ENCODE measurements at places on chromosomes 3 and 15.

DNA sequence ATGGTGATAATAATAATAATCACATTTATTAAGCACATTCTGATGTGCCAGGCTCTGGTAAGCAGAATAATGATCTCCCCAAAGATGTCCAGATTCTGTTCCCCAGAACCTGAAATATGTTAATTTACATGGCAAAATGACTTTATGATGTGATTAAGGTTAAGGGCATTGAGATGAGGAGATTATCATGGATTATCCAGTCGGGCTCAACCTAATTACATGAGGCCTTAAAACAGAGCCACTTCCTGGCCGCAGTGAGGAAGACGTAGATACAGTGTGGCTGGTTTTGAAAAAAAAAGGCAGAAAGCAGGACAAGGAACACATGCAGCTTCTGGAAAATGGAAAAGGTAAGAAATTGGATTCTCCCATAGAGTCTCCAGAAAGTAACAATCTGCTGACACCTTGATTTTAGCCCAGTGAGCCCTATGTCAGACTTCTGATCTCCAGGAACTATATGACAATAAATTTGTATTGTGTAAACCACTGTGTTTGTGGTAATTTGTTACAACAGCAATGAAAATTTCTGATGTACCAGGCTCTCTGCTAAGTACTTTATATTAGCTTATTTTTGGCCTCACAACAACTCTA, 126.7 kb downstream of the ALCAM start:
- no peak for DNase-seq

- DNase-seq: no peak
These were observed 167.9 kb downstream of the DCLK3 start for GRCh38 chr3:36596419-36596818.

DNA sequence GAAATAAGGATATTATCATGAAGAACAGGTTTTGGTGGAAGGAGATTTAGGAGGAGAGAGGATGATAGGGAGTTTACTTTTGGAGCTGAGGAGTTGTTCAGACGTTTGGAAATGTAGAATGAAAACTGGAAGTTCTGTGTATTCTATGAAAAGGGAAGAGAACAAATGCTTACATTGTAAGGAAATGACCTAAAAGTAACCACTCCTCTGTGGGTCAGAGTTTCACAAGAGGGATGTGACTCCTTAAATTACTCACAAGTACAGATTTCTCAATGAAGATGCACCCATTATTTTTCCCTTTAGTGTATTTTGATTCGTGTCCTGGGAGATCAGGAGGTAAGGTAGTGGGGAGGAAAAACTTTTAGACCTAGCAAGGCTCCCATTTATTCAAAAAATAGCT, 4.0 kb downstream of the RNF13 start:
- no peak for DNase-seq

GRCh38 chr3:156743859-156744258, 69.5 kb downstream of the TIPARP start:
- no peak for DNase-seq

- no peak for DNase-seq
These were observed 90.1 kb upstream of the BHLHE40 start for GRCh38 chr3:4888913-4889846.

DNA sequence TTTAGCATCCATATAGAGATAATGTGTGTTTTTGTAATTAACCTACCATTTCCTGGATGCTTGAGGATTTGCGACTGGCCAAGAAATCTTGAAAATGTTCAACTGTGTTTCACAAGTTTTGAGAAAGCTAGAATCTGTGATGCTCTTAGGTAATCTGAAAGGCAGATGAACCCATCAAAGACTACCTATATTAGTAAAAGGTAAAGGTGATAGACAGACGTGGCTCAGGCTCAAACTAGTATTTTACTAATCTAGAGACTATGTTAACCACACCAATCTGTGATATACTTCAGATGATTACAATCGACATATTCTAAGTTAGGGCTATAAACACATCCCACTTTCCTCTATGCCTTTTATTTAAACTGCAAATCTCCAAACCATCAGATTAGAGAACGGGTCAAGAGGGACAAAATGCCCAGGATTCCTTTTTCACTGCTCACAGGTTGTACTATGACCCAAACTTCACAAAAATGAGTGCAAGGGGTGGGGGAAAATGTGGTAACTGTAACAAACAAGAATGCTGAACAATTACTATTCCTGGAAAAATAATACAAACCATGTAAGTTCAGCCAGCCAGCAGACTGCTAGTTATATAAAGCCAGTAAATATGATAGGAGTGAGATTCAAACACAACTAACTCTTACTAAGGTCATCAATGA, 295.1 kb downstream of the FOXP1 start:
- DNase-seq: no peak

DNA sequence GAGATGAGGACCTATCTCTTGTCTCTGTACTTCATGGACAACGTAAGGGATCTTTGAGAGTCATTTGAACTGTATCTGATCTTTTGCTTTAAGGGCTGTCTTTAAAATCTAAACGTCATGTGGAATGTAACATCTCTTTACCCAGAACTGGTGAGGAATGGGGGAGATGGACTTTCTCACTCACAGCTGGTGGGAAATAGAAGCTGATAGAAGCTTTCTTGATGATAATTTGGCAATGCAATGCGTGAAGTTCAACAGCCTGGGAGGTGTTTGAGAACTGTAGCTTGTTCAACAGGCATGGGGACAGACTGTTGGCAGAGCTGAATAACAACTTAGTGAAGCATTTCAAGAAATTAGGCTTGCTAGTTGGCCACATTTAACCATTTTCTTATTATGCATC, 21.5 kb upstream of the RORA start:
- DNase-seq: no peak

DNA sequence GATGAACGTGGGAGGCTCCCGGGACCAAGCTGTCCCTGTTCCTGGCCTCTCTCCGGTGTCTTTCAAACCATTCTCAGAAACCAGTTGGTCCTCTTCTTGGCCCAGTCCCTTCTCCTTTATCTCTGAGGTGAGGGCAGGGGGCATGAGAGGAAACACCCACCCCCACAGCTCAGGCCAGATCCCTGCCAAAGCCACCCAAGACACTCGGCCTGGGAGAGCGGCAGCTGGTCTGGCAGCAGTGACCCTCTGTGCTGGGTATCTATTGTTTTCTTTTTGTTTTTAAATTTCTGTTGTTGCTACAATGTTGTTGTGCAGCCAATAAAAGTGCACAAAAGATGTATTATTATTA, 27.3 kb downstream of the ACSBG1 start:
- no peak for DNase-seq

DNA sequence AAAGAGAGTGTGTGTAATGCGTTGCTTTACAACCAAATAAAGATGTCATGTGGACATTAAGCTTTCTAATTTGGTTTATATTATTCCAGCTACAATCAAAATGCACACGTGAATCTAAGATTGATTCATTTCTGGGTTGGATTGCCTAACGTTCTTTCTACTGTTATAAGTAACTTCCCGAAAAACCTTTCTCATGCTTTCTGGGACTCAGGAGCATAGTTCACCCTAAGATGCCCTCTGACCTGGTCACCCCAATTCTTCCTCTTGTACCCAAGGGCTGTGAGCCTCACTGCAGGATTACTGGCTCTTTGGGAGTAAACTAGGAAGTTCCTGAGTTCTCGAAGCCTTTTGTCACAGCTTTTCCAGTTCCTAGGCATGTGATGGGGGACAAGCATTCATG, 12.7 kb upstream of the LMCD1 start:
- no peak for DNase-seq

DNA sequence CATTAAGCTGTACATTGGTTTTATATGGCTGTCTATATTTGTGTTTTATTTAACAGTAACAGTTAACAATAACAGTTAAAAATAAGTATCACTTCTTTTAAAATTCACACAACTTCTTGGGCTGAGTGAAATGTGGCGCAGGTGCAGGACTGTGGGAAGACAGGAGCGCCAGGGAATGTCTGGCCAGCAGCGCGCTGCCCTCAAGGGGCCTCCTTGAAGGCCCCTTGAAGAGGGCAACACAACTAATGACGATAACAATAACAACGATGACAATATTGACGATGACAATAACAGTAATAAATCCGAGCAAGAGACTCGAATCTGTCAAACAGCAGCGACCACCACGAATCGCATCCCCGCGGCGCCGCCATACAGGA, 411 bp upstream of the PPP2R3A start:
- no peak for DNase-seq

- no peak for DNase-seq
These were observed 3.4 kb downstream of the IGF1R start for GRCh38 chr15:98651581-98652220.

- DNase-seq: no peak
These were observed 169.1 kb downstream of the CDIN1 start for GRCh38 chr15:36748366-36749115.

GRCh38 chr3:19029837-19030521, 118.3 kb upstream of the KCNH8 start:
- DNase-seq: no peak

DNA sequence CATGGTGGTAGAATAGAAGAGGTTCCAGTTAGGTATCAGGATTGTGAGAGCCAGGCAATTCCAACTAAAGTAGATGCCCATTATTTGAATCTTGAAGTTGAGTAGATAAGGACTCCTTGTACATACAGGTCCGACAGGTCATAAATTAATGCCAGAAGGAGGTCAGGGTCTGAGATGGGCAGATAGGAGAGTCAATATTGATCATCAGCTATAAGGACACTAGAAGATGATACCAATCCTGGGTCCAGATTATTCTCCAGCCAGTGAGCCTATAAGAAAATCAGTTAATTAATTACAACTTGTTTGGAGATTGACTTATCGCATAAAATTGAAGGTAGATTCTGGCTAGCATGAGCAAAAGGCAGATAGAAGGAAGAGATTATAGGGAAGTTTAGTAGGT, 378.4 kb upstream of the NAALADL2 start:
- DNase-seq: no peak

DNA sequence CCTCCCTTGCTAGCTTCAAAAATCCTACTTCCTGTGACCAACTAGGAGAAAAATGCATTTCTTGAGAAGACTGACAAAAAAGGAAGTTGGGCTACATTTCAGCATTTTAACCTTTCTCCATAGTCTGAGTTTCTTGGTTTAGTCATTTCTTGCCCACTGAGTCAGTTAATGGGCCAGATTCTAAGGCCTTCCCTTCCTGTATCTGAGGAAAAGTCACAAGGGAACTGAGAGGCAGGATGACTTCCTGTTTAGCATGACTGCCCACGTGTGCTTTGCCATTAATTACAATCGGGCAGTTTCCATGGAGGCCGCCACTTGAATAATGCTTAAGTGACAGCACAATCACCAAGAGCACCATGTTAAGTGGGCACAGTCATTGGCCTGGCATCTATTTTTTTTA, 794.4 kb upstream of the LMCD1 start:
- DNase-seq: no peak

DNA sequence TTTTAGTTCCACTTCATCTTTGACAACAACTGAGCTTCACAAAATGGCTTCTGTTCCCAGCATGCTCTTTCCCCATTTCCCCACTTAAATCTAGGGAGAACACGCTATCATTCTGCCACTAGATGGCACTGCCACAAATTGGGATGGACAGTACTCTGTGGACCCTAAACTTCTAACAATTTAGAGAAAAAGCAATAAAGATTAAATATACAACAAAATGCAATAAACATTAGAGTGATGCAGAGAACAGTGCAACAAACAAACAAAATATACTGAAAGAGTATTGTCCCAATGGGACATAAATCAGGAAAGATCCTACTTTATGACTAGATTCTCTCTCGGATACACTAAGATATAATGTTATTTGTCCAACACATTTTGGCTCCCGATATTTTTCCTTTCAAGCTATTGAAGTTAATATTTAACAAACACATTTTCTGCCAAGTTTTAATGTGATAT, 169.7 kb upstream of the TMCO5A start:
- DNase-seq: no peak

DNA sequence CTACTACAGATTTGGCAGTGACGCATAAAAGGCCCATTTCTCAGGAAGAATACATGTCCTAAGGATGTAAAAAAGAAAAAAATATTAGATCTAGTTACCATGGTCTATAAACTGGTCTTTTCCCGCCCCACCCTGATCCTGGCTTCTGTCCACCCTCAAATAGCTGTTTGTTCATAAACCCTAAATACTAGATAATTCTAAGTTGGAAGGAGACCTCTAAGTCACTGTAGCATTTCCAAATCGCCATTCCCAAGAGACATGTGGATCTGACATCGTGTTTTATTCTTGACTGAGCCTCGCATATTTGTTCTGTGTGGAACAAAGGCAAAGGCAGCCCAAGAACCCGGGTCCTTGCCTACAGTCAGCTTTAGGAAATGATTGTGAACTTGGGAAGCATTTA, 49.0 kb downstream of the LMCD1 start:
- DNase-seq: no peak

GRCh38 chr3:7982126-7982525, 519.5 kb upstream of the LMCD1 start:
- no peak for DNase-seq

DNA sequence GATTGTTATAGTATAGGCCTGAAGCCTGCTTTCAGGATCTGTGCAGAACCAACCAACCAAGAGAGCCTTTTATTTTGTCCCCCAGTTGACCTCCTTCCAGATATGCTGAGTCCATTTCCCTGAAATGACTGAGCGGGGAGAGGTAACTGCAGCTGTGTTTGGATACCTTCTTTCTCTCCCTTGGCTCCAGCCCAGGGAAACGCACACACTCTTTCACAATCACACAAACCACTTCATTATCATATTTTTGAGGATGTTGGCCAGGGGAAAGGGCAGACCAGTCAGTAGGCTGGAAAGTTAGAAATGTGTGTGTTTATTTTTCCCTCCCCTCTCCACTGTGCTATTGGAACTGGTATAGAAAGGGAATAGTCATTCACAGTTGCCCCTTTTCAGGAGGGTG, 417.7 kb upstream of the TBL1XR1 start:
- DNase-seq: no peak

DNA sequence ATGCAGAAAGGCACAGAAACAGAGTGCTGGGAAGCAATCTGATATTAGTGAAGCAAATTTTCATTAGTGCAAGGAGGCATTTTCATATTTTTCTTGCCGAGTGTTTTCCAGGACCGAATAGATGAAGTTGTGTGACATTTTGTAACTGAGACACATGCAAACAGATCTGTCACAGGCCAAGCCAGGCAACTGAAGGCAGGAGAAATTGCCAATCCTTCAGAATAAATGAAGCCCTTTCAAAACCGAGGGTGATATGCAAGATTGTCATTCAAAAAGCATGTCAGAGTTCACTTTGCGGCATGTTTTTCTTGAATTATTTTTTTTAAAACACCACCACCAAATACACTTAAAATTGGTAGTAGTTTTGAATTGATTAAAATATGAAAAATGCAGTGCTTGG, 6.2 kb downstream of the LMOD3 start:
- no peak for DNase-seq
